ENCODE measurements at places on chromosomes 2 and 18.

DNA sequence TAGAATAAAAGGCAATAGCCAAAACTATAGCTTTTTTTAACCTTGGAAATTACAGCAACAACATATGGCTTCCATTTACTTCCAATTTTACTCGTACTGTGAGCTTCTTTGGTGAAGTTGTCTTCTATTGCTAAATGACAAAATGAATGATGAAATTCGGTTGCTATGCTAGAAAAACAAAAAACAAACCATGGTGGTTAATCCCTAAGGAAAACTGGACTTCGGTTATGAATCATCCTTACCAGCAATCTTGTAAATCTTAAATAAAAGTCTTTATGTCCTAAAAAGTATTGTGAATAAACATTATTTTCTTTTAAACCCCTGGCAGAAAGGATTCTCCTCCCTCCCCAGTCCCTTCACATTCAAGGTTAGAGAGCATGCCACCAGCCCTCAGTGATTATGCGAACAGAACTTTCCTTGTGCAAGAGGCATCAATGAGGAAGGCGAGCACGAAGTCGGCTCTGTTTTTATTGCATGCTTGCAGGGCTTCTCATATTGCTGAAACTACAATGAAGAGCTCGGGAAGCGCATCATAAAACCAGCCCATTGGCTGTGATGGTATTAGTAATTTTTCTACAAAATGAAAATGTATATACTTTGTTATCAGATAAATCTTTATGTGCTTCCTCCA lies 62.9 kb downstream of the ZNF521 start:
- no peak for DNase-seq

DNA sequence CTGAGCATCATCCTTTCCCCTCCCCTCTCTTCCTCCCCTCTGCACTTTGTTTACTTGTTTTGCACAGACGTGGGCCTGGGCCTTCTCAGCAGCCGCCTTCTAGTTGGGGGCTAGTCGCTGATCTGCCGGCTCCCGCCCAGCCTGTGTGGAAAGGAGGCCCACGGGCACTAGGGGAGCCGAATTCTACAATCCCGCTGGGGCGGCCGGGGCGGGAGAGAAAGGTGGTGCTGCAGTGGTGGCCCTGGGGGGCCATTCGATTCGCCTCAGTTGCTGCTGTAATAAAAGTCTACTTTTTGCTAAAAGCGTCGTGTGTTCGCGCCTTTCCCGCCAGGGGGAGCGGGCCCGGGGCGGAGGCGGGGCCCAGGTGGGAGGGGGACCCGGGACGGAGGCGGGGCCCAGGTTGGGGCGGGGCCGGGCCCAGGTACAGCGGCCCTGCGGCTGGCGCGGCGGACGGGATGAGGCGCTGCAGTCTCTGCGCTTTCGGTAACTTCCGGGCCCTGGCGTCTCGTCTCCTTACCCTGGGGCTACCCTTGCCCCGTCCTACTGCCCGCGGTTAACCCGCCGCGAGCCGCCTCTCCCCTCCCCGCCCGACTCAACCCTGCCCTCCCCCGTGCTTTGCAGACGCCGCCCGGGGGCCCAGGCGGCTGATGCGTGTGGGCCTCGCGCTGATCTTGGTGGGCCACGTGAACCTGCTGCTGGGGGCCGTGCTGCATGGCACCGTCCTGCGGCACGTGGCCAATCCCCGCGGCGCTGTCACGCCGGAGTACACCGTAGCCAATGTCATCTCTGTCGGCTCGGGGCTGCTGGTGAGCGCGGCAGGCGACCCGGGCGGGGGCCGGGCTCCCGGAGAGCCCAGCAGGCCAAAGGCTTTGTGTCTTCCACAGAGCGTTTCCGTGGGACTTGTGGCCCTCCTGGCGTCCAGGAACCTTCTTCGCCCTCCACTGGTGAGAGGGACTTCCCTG lies at the start of gene KRTCAP3:
Gene KRTCAP3, plus strand, starts transcription at position 424 of the 962 bp plus-strand sequence. Its CDS starts 32 bp downstream, at position 456.
- DNase-seq, result peak; percentile 61

- DNase-seq, result no peak
These were observed 19.4 kb downstream of the SFTPB start for GRCh38 chr2:85648619-85649018.

- no peak for DNase-seq
These were observed 21.0 kb upstream of the GLS start for GRCh38 chr2:190859347-190860297.

DNA sequence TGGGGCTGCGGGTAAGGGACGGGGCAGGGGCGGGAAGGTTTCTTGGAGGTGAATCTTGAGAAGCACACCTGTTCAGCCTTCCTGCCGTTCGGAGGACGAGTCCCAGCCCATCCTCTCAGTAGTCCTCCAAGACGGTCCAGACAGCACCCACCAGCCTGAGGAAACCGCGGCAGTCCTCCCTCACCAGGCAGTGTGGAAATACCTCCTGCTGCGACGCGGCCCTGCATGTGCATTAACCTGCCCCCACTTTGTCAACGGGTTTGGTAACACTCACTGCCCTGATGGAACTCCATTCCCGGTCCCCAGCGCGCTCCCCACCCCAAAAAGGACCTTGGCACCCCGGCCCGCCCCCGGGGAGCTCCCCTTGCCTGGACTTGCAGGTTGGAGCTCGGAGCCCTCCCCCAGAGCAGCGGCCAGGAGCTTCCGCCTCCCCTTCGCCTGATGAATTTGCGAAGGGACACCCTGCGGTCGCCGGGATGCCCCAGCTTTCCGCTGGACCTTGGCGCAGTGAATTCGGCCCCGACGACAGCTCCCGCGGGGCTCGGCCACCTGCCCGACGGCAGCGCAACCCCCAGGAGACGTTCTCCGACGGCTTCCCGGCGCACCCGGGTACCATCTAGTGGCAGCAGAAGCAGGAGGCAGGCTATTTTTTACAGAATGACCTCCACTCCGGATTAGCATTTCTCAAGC lies 31.5 kb downstream of the ACVR1C start:
- DNase-seq, result peak; percentile 27

GRCh38 chr2:89845532-89845931 lies 1154.1 kb downstream of the RPIA start:
- DNase-seq, result no peak

DNA sequence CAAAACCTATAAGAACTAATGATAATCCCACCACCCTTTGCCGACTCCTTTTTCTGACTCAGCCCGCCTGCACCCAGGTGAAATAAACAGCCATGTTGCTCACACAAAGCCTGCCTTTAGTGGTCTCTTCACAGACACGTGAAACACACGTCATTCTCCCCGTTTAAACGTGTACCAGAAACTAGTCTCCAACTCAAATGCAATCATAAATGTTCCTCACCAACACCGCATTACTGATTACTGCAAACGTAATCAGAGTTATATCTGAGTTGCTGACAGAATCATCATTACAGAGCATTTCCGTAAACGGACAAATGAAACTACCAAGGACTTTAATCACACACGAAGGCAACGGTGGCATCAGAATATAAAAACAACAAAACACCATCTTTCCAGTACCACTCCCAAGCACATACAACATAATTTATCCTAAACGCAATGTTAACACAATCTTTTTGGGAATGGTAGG lies 1.9 kb downstream of the CLK1 start:
- DNase-seq, result peak; percentile 17

GRCh38 chr2:51120754-51121280 lies 88.9 kb upstream of the NRXN1 start:
- DNase-seq, result no peak

GRCh38 chr2:55840460-55840859 lies 83.1 kb downstream of the EFEMP1 start:
- no peak for DNase-seq

DNA sequence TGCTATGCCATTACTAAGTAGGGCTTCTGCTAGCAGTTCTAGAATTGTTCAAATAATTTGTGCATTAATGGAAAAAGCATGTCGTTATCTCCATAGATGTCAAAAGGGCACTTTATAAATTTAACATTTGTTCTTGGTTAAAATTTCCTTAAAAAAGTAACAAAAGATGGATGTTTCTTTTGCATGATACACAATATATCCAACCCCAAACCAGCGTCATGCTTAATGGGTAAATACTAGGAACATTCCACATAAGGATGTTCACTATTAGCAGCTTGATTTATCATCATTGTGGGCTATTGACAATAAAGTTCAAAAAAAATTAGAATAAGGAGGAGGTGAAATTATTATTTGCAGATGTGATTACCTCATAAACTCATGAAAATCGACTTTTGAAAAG lies 79.7 kb downstream of the GREB1L start:
- no peak for DNase-seq

- no peak for DNase-seq
These were observed 175.3 kb upstream of the TCF4 start for GRCh38 chr18:55763298-55763697.

DNA sequence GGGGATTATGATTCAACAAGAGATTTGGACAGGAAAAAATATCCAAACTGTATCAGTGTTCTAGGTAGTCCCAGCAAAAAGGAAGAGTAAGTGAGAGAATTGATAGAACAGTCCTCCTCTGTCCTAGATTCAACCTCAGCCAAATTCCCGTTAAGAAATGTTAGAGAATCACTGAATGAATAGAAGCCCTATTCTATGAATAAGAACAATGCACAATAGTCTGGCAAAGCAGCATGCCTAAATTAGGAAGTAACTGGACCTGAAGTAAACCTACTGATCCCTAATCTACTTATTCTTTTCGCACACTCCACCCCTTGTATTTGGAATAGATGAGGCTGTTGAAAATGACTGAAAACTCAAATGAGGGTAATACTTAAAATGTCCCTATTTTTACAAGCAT lies 1665.5 kb downstream of the LRP1B start:
- no peak for DNase-seq

- no peak for DNase-seq
These were observed 185.8 kb downstream of the VAPA start for GRCh38 chr18:10099539-10100140.

DNA sequence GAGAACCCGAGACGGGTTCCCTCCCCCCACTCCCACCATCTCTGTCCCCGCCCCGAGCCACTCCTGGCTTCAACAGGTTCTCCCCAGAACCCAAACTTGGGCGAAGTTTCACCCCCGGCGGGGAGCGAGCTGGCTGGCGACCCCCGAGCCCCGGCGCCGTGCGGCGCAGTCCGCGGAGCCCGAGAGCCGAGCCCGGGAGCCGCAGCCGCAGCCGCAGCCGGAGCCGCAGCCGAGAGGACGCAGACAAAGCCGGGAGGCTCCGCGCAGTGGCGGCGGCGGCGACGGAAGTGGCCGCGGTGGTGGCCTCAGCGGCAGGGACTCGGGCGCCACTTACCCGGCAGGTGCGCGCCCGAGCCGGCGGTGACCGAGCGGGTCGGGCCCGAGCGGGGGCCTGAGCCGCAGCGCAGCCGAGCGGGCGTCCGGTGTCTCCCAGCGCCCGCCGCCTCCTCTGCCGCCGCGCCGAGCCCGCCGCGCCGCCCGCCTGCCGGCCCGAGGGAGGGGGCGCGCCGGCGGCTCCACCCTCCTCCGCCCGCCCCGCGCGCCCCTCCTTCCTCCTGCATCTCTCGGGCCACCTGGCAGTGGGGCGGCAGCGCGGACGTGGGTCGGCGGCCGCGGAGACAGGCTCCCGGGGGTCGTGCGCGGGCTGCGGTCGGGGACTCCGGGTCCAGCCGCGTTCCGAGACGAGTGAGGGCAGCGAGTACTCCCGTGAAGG lies at the start of gene ECEL1:
Gene ECEL1, minus strand, starts transcription at position 450 of the 712 bp plus-strand sequence. CDS start 1,181 bp downstream, outside the sequence.
- DNase-seq, result no peak

DNA sequence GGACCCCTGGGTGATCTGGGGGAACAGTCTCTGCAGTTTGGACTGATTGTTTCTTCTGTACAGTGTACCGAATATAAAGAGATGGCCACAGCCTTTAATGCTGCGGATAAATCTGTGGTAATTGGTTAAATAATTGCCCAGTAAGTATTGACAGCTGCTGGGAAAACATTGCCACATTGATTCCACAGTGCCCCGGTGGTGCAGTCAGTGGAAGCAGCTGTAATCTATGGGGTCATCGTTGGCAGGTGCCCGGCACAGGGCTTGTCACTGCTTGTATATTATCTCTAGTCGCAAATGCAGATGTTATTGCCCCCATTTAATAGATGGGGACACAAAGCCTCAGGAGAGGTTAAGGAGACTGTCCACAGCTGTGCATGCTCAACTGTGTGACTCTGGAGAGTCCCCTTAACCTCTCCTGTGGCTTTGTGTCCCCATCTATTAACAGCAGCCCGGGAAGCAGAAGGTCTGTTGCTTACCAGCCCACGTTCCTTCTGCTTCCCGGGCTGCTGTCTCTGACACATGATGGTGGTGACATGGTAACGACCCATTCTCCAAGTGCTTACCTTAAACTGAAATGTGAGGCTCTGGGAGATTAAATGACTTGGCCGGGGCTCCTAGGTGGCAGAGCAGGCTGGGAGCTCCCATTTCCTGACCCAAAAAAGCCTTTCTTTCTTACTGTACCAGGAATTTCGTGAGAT lies 76.9 kb downstream of the NCK2 start:
- DNase-seq, result no peak

- DNase-seq, result no peak
These were observed 5.4 kb upstream of the SATB2 start for GRCh38 chr2:199462956-199463692.

- no peak for DNase-seq
These were observed 71.6 kb downstream of the ZNF407 start for GRCh38 chr18:74669136-74669798.

DNA sequence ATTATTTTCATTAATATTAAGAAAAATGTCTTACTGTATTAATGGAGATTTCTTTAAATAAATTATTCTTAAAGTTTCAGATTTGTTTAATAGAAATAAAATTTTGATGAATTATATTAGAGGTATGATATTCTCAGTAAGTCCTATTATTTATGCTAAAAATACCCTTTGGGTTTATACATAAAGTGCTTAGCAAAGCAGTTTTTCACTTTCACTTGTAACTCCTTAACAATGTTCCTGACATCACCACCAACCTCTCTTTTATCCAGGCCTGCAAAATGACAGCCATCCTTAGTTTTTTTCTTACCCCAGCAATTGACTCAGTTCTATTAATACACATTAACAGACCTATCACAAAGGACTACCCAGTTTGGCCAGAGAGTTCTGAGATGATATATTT lies 170.4 kb downstream of the CD226 start:
- DNase-seq, result no peak

- DNase-seq, result no peak
These were observed 180.9 kb downstream of the BCL2 start for GRCh38 chr18:63138436-63139340.

- DNase-seq, result no peak
These were observed 5.3 kb downstream of the AGFG1 start for GRCh38 chr2:227477291-227477690.

DNA sequence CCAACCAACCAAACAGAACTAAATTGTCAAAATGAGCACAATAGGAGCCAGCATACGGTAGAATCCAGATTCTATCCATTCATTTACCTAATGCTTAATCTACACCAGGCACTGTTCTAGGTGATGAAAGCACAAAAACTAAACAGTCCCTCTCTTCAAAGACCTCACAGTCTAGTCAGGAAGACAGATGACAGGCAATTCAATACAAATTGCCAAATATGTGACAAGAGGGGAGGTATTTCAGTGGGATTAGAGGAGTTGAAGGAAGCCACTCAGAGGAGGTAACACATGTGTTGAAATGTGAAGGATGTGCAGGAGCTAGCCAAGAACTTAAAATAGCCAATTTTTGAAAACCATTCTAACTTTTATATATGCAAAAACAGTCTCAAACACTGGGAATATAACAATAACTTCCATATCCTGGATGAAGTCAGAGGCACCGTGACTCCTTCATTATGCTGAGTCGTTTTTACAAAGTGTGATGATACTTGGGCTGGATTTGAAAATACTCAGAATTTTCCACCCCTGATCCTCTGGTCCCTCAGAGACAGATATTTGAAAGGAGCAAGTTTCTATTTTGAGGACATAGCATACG lies 204.9 kb downstream of the PID1 start:
- no peak for DNase-seq

- DNase-seq, result no peak
These were observed 487.0 kb downstream of the DCC start for GRCh38 chr18:52826994-52827393.

- DNase-seq, result no peak
These were observed 1.1 kb downstream of the MAP4K3 start for GRCh38 chr2:39435741-39436591.
